COR-L47 (cell line): ENCODE measurements at places on chromosomes 13 and 19.

DNA sequence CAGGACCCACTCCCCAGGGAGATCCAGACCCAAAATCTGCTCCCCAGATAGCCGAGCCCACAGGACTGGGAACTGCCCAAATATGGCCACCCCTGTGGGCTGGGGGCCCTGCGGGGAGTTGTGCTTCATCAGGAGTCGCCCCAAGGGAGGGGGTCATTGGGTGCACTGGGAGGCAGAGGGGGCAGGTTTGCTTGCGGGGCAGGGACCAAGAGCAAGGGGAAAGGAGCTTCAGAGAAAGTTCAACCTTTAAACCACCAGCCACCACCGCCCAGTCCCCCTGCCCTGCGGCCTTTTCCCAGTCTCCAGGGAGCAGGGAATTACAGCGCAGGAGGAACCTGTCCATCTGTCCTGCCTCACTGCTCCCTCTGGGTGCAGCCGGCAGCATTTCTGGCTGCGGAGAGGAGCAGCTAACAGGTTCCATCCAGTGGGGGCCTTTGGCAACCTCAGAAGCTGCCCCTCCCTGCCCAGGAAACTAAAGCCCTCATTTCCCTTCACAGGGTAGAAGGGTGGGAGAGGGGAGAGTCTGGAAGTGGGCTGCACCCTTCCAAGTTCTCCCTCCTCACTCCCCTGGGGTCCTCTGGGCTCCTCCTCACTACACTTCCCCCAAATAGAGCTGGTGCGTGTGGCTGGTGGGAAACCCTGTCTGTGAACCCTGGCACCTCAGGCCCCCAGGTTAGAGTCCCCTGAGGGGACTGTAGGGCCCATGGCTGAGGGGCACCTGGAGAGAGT lies 13.8 kb upstream of the ASF1B start:
- no peak for DNase-seq

DNA sequence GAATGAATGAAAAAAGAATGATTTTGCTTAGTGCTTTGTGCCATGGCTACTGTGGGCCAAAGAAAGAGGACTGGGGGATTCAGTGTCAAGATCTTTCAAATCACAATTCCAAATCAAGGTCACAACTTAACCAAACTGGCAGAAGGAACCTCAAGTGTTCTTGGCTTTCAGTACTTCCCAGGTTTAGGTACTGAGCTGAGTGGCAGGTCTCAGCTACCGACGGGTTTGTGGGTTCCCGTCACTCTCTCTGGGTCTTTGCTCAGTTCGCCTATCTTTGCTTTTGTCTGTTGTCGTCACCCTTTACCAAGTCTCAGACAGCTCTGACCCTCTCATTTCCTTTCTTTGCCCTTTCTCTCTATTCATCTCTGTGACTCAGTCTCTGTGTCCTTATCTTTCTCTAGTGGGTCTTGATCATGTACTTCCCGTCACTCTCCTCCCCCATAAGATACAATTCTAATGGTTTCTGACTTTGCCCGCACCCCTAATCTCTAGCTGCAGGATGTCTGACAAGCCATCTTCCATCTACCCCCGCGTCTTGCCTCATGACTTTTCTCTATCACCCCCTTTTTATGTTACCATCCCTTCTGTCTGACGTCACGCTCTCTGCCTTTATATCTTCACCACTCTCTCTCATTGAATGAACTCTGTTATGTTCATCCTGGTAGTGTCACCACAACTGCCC lies 33.3 kb upstream of the LRRC4B start:
- no peak for DNase-seq

DNA sequence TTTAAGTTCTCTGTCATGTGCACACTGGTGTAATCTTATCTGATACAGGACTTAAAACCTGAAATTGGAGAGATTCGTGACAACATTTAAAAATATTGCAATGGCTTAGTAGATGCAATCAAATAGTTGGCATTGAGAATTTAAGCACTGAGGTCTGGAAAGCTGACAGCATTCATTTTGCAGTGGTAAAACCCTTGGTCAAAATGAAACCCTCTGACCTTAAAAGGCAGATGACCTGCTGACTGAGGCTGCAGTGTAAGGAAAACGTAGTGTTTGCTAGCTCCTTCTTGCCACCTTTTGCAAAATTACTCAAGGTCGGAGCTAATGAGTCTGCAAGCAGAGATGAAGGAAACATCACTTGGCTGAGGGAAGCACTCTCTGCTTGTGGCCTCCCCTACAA lies 150.6 kb downstream of the KCTD12 start:
- DNase-seq = no peak

GRCh38 chr19:12055784-12056183 lies 3.0 kb upstream of the ZNF878 start:
- no peak for DNase-seq

DNA sequence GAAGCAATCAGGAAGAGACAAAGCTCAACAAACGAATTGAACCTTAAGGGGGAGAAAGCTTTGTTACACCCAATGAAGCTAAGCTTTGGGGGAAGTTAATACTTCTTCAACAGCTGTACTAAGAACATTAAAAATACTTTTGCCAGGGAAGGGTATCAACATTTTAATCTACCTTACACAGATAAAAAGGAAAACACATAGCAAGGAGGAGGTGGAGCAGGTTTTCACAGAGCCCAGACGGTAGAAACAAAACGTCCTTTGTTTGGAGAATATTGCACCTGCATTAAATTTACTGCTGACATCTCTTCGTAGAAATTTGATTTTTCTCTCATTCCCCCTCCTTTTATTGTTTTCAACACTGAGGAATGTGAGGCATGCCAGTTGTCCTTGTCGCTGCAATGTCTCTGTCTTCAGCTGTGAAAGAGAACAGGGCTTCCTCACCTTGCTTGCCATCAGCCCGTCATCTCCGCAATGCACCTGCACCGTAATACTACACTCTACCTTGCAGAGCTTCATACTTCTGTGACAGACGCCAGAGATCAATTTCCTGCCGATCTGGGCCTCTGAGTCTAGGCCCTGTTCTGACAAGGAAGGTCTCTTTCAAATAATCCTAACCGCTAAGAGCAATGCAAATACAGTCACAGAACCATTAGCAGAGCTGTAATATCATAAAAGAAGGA lies 270.8 kb downstream of the SPRY2 start:
- DNase-seq = no peak

DNA sequence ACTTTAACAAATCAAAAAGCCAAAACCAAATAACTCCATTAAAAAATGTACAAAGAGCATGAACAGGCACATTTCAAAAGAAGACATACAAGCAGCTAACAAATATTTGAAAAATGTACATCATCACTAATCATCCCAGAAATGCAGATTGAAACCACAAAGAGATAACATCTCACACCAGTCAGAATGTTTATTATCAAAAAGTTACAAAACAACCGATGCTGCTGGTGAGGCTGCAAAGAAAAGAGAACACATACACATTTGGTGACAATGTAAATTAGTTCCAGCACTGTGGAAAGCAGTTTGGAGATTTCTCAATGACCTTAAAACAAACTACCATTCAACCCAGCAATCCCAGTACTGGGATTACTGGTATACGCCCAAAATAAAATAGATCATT lies 756.0 kb upstream of the PCDH20 start:
- DNase-seq = no peak

GRCh38 chr13:27077451-27077850 lies 94.2 kb downstream of the USP12 start:
- DNase-seq = no peak

GRCh38 chr19:49556412-49557398 lies 23.7 kb downstream of the NOSIP start:
- no peak for DNase-seq

- no peak for DNase-seq
Observed at GRCh38 chr19:29076161-29076560, 136.8 kb downstream of the UQCRFS1 start.

- no peak for DNase-seq
Observed at GRCh38 chr13:35848336-35849255, 282.6 kb downstream of the DCLK1 start.

GRCh38 chr19:36049080-36049698 lies 4.9 kb downstream of the THAP8 start:
- DNase-seq = no peak

GRCh38 chr19:18519962-18520847 lies 1.7 kb downstream of the ELL start:
- DNase-seq = peak; percentile 35

DNA sequence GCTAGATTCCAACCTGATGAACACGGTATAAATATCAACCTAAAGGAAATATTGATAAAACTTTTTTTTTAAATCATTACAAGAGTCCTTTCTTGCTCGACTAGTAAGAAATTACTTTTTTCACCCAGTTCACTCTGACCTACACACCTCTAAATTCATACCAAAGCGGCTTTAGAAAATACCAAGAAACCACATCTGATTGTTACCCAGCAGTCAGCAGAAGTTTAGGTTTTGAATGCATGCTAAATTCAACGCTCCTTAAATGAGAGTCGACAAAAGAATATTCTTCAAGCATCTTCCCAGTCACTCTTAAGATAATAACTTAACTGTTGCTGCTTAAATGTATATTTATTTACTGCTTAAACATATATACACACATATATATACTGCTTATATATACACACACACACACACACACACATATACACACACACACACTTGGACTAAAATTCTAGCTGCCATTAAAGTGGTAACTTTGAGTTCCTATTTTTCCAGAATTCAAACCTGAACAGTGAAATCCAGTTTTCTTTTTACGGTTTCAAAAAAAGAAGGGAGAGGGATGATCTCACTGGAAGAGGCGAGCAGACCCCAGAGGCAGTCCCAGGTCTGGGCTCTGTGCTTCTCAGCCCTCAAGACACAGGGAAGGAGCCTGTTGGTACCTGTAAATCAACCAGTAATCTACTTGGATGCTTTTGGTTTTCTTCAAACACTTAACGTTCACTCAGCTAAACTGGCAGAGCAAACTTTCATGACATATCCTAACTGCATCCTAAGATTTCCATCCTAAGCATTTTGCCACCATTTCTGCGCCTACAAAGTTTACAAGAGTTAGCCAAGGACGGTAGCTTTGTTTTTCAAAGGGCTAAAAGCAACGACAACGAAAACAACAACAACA lies 1.7 kb downstream of the STK24 start:
- no peak for DNase-seq

GRCh38 chr19:31377736-31378135 lies 28.5 kb upstream of the TSHZ3 start:
- no peak for DNase-seq

GRCh38 chr19:16619457-16619856 lies 8.5 kb downstream of the MED26 start:
- DNase-seq = no peak

DNA sequence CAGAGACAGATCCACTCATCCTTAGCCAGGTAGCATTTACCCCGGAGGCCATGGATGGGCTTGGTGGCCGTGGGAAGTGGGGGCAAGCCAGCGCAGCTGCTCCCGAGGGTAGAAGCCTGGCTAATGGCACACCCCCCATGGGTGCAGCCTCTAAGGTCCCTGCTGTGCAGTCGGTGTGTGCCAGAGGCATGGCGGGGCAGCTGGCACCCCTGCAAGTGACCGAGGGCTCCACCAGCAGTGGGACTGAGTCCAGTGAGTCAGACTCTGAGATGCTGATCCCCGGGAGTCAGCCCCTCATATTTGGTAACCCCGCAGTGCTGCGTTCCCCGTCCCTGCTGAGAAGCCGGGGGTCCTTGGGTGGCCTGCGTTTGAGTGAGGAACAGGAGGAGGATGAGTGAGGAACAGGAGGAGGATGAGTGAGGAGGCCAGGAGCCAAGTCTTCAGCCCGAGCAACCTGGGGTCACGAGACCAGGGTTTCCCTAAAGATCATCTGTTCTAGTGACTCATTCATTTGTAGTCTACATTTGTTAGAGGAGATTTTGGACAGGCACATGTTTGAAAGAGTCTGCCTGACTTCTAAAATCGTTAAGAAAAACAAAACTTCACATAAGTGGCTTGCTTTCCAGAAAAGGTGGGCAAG lies 180.7 kb downstream of the STK24 start:
- DNase-seq = no peak

DNA sequence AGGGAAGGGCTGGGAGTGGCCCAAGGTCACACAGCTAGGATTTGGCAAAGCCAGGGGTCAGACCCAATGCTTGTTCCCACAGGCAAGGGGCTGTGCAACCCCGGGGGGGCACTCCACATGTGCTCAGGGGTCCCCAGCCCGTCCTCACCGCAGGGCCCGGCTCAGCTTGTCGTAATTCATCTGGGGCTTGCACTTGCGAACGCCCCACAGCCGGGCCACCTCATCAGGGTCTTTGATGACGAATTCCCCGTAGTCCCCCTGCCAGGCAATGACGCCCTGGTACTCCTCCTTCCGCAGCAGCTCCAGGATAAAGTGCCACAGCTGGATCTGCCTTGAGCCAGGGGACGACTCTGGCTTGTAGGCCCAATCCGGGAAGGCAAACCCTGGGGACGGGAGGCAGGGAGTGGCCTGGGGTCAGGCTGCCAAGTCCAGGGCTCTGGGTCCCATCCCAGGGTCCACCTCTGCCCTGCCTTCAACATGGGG lies 4.7 kb downstream of the ERF start:
- DNase-seq = no peak

DNA sequence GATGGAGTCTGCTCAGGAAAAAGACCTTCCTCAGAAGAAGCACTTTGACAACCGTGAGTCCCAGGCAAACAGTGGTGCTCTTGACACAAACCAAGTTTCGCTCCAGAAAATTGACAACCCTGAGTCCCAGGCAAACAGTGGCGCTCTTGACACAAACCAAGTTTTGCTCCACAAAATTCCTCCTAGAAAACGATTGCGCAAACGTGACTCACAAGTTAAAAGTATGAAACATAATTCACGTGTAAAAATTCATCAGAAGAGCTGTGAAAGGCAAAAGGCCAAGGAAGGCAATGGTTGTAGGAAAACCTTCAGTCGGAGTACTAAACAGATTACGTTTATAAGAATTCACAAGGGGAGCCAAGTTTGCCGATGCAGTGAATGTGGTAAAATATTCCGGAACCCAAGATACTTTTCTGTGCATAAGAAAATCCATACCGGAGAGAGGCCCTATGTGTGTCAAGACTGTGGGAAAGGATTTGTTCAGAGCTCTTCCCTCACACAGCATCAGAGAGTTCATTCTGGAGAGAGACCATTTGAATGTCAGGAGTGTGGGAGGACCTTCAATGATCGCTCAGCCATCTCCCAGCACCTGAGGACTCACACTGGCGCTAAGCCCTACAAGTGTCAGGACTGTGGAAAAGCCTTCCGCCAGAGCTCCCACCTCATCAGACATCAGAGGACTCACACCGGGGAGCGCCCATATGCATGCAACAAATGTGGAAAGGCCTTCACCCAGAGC lies 16.2 kb upstream of the ZNF544 start:
- no peak for DNase-seq

- DNase-seq = peak; percentile 13
Observed at GRCh38 chr13:23871616-23872220, 17.5 kb downstream of the MIPEP start.

DNA sequence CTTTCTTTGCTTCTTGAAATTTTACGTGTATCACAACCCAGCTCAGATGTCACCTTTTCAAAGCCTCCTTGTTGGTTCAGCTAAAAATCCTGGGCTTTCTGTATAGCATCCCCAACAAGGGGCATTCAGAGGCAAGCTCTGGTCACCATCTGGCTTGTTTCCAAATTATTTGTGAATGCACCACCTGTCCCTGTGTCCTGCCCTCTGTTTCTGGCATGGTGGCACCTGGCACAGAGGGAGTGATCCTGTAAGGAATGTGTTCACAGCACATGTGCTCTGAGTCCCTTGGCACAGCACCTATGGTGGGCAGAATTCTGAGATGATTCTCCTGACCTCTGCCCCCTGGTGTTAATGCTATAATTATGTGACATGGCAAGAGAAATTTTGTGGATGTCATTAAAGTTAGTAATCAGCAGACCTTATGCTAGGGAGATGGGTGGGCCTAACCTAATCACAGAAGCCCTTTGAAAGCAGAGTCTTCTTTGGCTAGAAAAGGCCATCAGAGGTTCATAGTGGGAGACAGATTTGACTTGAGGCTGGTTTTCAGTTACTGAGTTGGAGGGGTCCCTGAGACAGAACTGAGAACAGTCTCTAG lies 76.3 kb downstream of the ZNF429 start:
- DNase-seq = no peak
